NCI-H748 treated with DMSO at 0.1 percent for 48 hours (cell line): ENCODE measurements at places on chromosomes 5 and 9.

GRCh38 chr9:112896131-112896530 is 5.5 kb upstream of the SLC46A2 start:
- no peak for DNase-seq

GRCh38 chr9:124839612-124840299 is 13.5 kb upstream of the WDR38 start:
- DNase-seq = no peak

DNA sequence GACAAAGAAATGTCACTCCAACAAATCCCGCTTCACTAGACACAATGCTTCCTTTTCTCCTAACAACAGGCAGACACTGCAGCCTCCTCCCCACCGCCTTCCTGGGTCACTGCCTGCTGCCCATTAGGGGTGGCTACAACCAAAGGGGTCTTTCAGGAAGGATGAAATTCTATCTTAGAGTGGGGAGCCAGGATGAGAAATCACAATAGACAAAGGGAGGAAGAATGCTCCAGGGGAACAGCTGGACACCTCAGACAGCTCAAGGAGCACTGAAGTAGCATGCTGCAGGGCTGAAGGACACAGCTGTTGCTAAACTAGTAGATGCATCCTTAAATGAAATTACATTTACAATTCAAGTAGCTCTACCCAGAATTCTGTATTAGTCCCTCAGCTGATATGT is 54.2 kb downstream of the PRELID2 start:
- DNase-seq = no peak

DNA sequence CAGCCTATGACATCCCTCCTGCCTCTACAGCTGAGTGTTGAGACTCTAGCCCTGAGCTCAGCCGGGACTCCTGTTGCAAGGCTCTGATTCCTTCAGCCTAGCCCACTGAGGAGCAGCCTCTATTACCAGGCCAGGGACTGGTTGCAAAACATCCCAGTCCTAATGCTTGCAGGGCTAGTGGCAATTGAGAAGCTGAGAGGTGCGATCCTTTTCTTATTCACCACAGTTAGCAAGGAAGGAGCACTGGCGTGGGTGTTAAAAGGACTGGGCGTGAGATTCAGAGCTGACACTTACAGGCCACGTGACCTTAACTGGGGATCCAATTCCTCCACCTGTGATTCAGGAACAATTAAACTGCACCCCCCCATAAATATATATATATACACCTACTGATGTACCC is 58.8 kb downstream of the GARNL3 start:
- DNase-seq = no peak

GRCh38 chr5:134561871-134562296 is 36.4 kb downstream of the JADE2 start:
- DNase-seq = no peak

GRCh38 chr5:52707616-52708015 is 80.1 kb upstream of the ITGA1 start:
- DNase-seq = peak; percentile 7

DNA sequence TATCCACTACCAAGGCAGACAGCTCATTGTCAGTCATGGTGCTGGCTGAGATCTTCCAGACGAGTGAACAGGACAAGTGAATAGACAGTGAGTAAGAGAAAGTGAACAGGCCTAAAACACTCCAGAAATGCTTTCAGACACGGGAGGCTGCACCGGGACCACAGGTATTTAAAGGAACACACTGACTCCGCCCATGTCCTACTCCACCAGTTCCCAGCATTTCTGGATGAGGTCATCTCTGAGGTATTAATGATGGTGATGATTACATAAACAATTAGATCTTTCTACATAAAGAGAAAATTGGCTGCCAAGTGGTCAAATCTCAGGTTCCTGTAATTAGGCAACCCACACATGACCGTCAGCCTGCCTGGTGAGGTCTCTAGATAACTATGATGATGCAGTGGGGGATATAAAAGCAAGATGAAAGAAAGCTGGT is at the start of gene ACTBL2:
ACTBL2 (minus strand) TSS at position 141 of the 436 bp plus-strand sequence; CDS start at position 37, 104 bp downstream.
- DNase-seq = no peak

- DNase-seq = no peak
Observed at GRCh38 chr5:66701244-66701643, 105.1 kb downstream of the MAST4 start.

- no peak for DNase-seq
Observed at GRCh38 chr9:88425538-88425950, 37.3 kb downstream of the SPIN1 start.

- DNase-seq = no peak
Observed at GRCh38 chr5:116564756-116565490, 9.7 kb downstream of the SEMA6A start.

GRCh38 chr9:98775831-98776441 is 20.4 kb downstream of the ANKS6 start:
- DNase-seq = peak; percentile 59

GRCh38 chr5:119269061-119269944 is 86.5 kb upstream of the TNFAIP8 start:
- peak; percentile 60 for DNase-seq

DNA sequence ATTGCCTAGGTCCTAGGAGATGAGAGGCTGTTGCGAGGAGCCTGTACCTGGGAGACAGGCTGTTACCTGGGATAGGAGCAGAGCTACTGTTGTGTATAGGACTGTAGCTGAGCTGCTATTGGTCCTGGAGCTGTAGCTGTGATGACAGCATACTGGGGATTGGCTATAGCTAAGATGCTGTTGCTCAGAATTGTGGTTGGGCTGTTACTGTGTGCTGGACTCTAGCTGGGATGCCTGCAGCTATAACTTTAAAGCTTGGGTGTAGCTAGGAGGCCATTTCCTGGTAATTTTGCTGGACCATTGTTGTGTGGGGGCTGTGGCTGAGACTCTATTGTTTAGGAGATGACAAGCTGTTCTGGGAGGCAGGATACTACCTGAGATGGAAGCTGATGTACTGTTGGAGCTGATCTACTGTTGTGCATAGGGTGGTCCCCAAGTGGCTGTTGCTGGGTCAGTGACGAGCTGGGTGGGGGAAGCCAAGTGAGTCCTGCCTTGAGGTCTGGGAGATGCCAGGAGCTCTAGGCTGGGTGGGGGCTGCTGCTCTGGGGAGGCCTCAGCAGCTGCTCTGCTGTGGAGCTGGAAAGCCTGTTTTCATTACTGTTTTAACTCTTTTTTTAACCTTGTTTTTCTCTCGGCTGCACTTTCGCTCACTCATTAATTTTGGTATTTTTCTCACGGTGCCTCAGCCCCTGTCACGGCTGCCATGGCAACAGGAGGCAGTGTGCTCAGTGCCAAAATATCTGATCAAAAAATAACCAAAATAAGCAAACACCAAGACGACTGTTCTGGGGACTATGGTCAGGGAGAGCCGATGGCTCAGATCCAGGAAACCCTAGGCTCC is 3.0 kb upstream of the PCDH1 start:
- no peak for DNase-seq

GRCh38 chr9:26744191-26744965 is 148.2 kb downstream of the CAAP1 start:
- DNase-seq = peak; percentile 27

- no peak for DNase-seq
Observed at GRCh38 chr9:12740845-12741244, 34.0 kb upstream of the LURAP1L start.

- DNase-seq = no peak
Observed at GRCh38 chr9:2764353-2764752, 47.0 kb downstream of the KCNV2 start.

- DNase-seq = no peak
Observed at GRCh38 chr5:158433634-158434033, 574.7 kb upstream of the CLINT1 start.

- peak; percentile 37 for DNase-seq
Observed at GRCh38 chr9:135992486-135993408, 31.6 kb upstream of the UBAC1 start.

DNA sequence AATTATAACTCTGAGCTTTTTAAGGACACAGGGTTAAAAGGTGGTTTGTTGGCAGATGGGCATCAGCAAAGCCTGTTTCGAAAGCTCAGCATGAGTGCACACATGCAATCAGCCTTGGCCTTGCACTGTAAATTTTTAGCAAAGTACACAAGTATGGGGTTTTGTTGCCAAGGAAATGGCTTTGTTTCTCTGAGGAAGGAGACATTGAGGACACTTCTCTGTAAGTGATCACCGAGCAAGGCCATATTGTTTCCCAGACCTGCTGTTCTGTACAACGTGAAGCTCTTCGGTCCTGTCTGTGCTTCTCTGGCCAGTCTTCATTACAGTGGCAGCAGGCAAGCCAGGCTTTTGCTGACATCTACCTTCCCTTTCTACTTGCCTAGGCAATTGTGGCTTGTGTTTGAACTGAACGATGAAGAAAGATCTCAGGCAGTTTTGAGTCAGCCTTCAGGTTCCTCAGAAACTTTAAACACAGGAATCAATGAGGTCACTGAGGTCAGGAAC is 27.9 kb upstream of the GLRX start:
- no peak for DNase-seq

DNA sequence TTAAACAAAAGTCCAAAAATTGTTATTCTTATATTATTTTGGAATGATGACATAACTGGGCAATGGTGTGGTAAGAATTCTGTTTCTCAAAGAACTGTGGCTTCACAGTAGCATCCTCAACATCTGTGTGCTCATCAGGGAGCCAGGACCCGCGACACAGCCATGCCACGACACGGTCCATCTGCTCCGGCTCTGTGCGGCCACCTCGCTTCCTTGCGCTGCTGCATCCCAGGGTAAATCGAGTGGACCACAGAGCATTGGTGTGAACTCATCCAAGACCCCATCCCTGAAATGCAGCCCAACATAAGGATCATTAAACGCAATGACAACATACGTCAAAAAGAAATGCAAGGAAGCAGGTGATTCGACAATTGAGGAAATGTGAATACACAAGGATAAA is 15.3 kb downstream of the WHRN start:
- no peak for DNase-seq

GRCh38 chr9:129557192-129558036 is 63.5 kb downstream of the C9orf50 start:
- DNase-seq = no peak

DNA sequence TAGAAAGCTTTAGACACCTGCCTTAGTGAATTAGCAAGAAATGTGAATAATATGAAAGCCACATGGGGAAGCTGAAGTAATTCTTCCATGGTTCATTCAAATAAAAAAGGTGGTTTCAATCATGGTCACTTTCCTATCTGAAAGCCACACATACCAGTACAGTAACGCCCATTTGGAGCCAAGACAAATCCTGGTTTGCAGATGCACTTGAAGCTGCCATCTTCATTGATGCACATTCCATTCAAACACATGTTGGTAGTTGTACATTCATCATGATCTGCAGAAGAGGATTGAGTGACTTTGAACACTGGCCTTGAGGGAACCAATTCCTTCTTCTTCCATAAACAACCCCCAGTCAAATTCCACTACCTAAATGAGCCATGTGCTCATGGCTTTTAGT is 161.5 kb downstream of the FBN2 start:
- no peak for DNase-seq

DNA sequence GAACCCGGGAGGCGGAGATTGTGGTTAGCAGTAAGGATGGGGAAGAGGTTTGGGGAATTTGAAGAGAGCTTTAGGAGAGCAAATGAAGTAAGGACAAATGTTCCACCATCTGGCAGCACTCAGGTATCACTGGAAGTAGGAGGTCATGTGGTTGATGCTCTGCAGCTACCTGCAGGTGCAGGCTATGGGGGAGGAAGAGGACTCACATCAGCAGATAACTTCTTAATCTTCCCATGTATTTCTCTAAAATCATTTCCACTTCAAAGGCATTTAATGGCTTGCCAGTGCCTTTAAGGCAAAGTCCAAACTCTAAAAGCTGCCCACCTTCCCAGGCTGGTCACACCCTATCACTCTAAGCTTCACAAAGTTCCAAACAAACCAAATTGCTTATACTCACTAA is 8.1 kb upstream of the HAVCR1 start:
- DNase-seq = no peak

DNA sequence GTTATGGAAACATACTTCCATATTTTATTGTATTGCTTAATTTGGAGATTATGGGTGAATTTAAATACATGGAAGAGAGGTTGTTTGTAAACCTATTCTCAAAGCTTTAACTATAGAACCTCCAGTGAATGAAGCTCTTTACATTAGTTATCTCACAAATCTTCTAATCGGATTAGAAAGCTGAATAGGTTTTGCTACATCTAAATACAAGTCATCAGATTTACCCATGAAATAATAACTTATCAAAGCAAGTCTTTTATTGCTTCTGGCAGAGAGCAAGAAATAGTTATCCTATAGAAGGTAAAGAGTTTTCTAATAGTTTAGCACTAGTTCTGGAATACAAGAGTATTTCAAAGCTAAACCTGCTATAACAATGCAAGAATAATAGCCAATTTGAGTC is 104.4 kb upstream of the SREK1 start:
- no peak for DNase-seq

- DNase-seq = no peak
Observed at GRCh38 chr9:16417749-16418148, 452.7 kb downstream of the BNC2 start.

DNA sequence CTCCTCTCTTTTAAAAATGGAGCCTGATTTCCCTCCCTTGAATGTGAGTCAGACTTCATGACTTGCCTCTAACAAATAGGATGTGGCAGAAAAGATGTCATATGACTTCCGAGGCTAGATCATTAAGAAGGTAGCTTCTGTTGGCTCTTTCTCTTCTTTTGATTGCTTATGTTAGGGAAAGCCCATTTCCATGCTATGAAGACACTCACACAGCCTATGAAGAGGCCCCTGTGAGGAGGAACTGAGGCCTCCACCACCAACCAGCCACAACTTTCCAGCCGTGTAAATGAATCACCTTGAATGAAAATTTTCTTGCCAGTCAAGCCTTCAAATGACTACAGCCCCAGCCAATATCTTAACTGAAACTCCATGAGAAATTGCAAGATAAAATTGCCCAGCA is 413.4 kb downstream of the TMEM38B start:
- no peak for DNase-seq

GRCh38 chr9:108476574-108476973 is 379.2 kb downstream of the ACTL7B start:
- no peak for DNase-seq

DNA sequence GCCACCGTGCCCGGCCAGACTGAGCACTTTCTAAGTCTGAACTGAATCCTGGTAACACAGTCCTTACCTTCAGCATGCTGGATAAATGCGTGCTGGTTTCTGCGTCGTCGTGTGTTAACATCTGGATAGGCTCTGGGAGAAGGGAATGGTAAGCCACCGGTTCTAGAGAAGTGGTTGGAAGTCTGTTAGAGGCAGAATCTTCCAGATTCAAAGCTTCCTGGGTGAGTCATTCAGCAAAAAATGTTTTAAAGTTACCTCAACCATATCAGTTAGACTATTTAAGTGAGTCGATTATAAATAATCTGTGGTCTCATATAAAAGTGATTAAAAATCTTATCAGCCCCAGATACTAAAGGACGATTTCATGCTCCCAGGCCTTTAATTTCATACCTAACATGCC is 256.5 kb upstream of the NFIL3 start:
- no peak for DNase-seq

- no peak for DNase-seq
Observed at GRCh38 chr5:25330721-25331120, 685.9 kb upstream of the CDH10 start.

GRCh38 chr9:7366121-7366520 is 433.5 kb downstream of the DMAC1 start:
- no peak for DNase-seq
